Stimulated activated CD4-positive, alpha-beta T cell treated with anti-CD3 and anti-CD28 coated beads, Interleukin-1b, Interleukin-23, amount 100 ng/mL, for 4 hours (primary cell): ENCODE measurements at places on chromosomes 7 and 10.

- no peak for DNase-seq
Observed at GRCh38 chr10:125159932-125160855, at the start of gene CTBP2. Gene CTBP2, minus strand, starts transcription at chr10:125160563.

- DNase-seq: no peak
Observed at GRCh38 chr7:68846811-68847325, 751.4 kb upstream of the AUTS2 start.

DNA sequence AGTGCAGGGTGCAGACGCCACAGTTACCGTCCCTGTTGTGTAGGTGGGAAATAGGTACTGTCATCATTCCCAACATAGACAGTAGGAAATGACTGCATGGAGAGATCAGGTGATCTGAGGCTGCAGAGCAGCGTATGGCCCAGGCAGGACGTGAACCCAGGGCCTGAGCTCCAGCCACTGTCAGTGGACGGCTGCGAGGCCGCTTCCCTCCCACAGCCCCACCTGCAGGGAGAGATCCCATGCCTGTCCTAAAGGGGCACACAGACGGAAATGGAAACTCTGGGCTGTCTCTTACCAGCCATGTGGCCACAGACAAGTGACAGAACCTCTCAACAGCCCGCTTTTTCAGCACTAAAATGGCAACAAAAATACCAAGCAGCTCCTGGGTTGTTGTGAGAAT, 44.5 kb upstream of the MNX1 start:
- no peak for DNase-seq

GRCh38 chr7:102189756-102190155, 96.9 kb upstream of the SH2B2 start:
- no peak for DNase-seq

DNA sequence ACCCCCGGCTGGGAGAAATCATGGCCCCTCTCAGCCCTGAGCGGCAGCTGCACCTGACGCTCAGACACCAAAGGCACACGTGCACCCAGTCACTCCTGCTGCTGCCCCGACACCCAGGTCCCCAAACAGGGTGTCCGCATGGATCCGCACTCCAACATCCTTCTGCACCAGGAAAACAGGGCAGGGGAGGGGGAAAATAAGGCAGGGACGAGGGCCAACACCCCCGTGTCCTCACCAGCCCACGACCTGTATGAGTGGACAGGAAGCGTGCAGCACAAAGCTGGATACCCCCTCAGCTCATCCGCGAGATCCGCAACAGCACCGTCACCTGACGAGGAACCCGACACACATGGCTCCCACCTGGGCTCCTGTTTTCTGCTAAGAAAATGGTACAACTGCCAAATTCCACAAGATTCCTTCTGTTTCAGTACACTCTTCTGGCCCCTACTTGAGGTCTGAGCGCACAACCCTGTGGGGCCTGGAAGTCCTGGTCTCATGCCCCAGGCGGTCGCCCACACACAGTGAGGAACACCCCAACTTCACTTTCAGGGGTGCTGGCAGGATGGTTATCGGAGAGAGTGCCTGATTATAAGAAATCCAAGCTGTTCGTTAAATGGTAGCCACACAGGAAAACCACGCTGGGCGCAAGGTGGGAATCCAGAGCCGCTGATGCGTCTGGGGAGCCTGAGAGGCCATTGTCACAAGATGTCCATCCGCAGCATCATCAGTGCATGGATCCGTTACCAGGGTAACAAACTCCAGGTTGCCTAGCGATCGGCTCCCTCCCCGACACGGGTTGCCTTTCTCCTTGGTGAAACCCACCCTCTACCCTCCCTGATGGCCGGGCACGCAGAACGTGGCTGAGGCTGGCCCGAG, 63.6 kb downstream of the ZRANB1 start:
- no peak for DNase-seq

- no peak for DNase-seq
Observed at GRCh38 chr10:124132876-124133275, 39.5 kb upstream of the CHST15 start.

DNA sequence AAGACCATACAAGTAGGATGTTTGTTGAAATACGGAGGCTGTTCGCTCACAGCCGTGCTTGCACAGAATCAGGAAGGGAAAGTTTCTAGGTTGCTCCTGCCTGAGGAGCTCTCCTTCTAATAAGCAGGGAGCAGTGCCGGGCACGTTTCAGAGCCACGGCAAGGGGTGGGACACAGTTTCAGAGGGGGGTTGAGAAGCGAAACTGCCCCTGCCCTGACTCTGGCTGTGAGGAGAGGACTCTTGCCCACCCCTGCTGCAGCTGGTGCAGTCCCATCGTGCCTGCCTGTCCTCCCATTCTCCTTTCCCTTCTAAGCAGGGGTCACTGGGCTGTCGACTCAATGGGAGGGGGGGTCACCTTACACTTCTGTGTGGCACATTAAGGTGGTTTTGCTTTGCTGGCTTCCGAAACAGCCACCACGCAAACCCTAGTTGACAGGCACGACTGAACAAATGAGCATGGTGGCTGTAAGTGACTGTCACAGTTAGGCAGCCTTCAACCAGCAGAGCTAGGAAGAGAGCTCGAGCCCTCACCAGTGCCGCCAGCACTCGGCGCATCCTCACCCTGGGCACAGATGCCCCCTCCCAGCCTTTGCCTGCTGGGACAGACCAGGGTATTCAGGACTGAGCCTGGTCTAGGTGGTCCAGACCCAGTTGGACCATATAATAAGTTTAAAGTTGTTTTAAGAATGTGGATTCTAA, 37.5 kb downstream of the ZNF467 start:
- DNase-seq: no peak

DNA sequence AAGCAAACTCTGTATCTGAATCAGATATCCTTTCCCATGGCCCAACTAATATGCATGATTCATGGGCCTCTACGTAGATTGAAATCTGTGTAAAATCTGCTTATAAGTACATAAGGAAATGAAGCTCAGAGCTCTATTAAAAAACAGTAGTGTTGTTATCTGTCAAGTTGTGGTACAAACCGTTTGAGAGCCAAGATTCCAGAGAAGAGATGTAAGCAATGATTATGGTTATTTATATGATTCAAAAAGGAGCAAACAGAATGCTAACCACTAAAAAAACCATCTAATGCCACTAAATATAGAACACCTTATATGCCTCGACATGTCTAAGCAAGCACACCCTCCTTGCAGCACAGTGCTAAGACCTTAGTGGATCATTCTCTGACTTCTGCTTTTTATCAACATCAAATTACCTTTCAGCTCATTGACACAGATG, 26.6 kb downstream of the RPP38 start:
- DNase-seq: no peak

DNA sequence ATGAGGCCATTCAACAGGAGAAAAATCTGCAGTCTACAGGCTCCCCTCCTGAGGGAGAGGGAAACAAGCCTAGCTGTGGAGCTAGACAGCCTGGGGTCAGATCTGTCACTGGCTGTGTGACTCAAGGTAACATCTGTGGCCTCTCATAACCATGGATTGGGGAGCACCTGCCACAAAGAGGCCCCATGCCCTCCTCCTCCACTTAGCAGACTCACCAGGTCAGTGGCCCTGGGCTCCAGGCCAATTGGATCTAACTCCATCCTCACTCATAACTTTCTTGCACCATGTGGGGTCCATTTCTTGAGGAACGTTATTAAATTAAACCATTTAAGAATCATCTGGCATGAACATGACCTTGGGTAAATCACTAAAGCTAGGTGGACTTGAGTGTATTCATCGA, 1.8 kb downstream of the GDF10 start:
- DNase-seq: no peak

DNA sequence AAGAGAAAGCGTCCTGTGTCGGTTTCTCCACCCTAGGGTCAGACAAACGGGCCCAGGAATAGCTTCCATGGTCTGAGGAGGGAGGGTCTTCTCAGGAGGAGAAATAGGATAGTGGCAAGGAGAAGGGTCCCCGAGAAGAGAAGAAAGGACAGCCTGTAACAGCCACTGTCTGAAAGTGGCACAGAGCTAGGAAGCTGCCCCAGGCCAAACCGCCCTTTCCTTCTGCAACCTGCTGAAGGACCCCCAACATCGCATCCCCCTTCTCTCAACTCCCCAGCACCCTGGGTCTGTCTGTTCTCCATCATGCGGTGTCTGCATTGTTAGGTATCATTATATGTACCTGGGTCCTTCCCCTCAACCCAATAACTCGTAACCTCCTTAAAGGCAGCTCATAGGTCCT, 47.1 kb downstream of the COL17A1 start:
- no peak for DNase-seq

DNA sequence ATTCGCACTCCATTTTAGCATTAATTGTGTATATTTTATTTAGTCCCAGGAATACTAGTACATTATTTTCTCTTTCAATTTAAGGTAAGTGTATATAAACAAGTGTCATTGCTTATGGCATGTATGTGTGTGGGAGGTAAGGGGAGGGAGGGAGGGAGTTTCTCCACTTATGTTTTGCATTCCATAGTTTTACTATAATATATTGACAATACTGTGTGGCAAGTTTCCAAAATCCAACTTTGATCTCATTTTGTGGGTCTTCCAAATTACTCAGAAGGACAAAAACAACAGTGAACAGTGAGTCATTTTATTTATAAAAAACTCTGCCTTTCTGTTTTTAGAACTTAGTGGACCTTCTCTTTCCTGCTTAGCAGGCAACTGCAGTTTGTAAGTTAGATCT, 102.3 kb upstream of the SEMA3E start:
- no peak for DNase-seq

DNA sequence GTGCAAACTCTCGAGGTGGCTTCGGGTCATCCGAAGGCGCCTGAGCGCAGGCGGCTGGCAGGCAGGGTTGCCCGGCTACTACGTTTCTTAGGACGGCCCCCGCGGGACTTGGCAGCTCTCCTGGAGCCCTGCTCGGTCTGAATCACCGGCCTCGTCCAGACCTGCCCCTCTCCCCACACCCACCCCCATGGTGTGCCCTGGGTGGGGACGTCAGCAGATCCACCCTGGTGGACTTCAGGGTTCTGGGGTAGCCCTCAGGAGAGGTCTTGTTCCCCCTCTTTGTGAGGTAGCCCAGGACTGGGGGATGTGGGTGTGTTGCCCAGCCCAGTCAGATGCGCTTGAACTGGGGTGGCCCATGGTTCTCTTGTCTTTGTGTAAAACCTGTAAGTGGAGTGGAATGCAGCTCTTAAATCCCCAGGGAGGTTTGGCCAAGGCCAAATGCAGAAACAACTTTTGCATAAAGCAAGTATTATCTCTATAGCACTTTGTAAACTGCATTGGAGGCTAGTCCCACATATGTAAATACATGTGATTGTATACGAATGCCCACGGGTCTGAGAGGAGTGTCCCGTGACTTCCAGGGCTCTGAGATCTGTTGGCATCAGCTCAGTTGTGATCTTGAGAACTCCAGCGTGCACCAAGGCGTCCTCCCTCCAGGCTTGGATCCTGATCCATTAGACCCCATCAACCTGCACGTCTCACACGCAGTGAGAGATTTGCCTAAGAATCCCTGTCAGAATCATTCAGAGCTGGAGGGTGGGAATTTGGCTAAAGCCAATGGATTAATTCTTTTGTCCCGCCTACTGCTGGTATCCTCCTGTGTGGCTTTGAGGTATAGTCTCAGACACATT, 1.8 kb downstream of the PFKFB3 start:
- DNase-seq: no peak

DNA sequence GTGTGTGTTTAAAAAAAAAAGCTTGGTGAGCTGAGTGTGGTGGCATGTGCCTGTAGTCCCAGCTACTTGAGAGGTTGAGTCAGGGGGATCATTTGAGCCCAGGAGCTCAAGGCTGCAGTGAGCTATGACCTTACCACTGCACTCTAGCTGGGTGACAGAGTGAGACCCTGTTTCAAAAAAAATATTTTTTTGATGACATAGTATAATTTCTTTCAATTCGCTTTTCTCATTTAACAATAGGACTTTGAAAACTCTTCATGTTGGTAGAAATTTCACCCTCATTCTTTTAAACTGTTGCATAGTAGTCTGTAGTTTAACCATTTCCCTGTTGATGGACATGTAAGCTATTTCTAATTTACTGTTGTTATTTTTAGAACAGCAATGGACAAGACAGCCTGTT, 55.7 kb upstream of the EXOC6 start:
- DNase-seq: no peak

DNA sequence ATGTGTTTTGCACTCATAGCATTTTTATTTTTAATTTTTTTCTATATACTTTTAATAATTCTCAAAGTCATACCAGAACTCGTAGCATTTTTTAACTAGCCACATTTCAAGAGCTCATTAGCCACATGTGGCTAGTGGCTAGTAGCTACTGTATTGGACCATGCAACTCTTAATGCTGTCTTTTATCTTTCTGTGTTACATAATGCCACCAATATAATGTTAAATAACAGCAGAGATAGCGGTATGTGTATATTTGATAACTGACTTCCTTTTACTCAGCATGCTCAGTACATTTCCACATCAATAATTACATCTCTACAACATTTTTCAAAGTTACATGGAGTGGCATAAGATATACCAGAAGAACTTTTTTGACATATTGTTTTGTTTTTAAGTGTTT, 91.4 kb downstream of the CDK13 start:
- no peak for DNase-seq

GRCh38 chr10:106957823-106958588, 206.5 kb downstream of the SORCS1 start:
- no peak for DNase-seq

DNA sequence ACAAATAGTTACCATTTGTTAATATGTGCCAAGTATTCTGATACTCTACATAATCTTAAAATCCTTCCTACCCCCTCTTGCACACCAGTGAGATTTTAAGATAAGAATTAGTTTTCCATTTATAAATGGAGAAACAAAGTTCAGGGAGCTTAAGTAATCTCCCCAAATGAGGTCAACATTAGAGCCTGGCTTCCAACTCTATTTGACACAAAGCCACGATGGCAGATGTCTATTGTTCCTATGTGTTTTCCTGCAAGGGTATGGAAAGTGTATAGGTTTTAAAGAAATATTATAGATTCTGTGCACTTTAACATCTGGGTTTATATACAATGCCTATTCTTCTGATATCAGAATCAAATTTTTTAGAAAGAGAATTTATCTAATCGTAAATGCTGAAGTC, 143.9 kb upstream of the SEMA3C start:
- no peak for DNase-seq

GRCh38 chr7:106216517-106216922, 68.3 kb downstream of the NAMPT start:
- no peak for DNase-seq

- no peak for DNase-seq
Observed at GRCh38 chr7:31271641-31272405, 68.7 kb downstream of the NEUROD6 start.

DNA sequence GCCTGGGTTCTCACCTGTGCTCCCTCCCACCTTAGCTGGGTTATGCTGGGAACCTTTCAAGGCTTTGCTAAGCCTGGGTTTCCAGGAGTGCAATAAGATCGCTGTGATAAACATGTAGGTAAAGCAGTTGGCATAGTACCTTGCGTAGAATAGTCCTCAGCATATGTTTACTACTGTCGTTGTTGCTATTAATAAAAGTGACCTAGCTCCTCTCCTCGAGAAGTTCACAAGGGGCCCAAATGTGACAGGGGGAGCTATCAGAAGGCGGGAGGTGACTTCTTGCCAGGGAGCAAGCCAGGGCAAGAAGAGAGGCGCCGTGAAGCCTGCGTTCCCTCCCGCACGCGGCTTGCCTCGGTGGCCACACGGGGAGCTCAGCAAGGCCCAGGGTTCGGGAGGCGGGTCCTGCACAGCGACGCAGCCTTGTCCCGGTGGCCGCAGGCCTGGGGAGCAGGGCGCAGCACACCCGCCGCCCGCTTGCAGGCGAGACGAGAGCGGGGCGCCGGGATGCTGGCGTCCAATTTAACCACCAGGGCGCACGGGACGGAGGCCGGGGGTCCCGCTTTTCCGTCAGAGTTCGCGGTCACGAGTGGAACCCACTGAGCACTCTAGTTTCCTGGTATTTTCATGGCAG, 106.2 kb downstream of the SNX10 start:
- no peak for DNase-seq
